Skeletal muscle tissue (tissue), 5 donors: ENCODE measurements at places on chromosomes 3 and 15. TPM values are rescaled to one million over a fixed set of nuclear protein-coding genes. Genes with fewer than 3 reads are reported as not detected.

The GLDN gene
- 3.7 TPM for total RNA-seq

The RBP2 gene
- total RNA-seq: not detected

The CMTM8 gene
- not detected for total RNA-seq

The EPHB3 gene
- 27.7 TPM for total RNA-seq

The TRIM71 gene
- 0.52 TPM for total RNA-seq

The MAP1A gene
- total RNA-seq: 19.3 TPM

The MCTP2 gene
- total RNA-seq: 2.1 TPM

The GPR171 gene
- 1.6 TPM for total RNA-seq

The THAP10 gene
- 5.2 TPM for total RNA-seq

The TLR9 gene
- not detected for total RNA-seq

The TTLL13 gene
- total RNA-seq: not detected

The CDHR4 gene
- total RNA-seq: not detected

The PLS1 gene
- total RNA-seq: not detected

The CCR3 gene
- total RNA-seq: not detected

The DUOXA2 gene
- total RNA-seq: not detected

The PLAAT1 gene
- total RNA-seq: 14.6 TPM

The VPS39 gene
- 29.2 TPM for total RNA-seq

The CPB1 gene
- 2.1 TPM for total RNA-seq

The PRSS50 gene
- not detected for total RNA-seq

The PLXNA1 gene
- total RNA-seq: 17.7 TPM

The ADAMTSL3 gene
- total RNA-seq: 43.3 TPM

The CHRNA7 gene
- 0.52 TPM for total RNA-seq

The GRAMD1C gene
- 1.6 TPM for total RNA-seq

The GASK1A gene
- total RNA-seq: 12.0 TPM
